ENCODE measurements at places on chromosomes 5 and 9.

DNA sequence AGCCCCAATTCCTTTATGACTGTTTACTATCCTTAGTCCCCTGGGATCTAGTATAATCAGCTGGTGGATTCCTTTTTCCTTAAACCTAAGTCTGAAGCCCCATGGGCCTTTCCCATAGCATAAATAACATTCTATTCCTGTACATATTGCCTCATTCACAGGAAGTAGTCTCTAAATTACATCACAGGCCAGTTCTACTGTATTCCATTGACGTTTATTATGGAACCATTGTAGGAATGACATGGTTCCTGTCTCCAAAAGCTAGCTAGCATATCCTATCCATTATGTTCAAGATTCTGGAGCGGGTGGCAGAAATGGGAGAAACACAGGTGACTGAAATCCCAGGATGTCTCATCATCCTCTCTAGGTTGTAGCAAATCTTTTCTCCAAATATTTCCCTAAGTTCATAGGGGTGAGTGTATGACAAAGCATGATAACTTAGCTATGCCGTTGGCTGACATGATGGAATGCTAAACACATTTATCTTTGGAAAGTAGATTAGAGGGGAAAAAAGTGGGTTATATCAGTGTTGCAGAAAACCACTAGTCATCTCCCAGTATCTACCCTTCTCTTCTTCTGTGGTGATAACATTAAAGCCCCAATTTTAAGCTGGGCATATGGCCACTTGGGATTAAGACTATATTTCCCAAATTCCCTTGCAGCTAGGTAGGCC, 140.1 kb downstream of the FGF1 start:
- no peak for DNase-seq

GRCh38 chr9:32486839-32487562, 39.0 kb downstream of the RIGI start:
- no peak for DNase-seq

- DNase-seq = no peak
Measured at GRCh38 chr9:98667005-98667640, 41.6 kb downstream of the GABBR2 start.

- DNase-seq = no peak
Measured at GRCh38 chr5:168171901-168172759, 119.3 kb upstream of the WWC1 start.

DNA sequence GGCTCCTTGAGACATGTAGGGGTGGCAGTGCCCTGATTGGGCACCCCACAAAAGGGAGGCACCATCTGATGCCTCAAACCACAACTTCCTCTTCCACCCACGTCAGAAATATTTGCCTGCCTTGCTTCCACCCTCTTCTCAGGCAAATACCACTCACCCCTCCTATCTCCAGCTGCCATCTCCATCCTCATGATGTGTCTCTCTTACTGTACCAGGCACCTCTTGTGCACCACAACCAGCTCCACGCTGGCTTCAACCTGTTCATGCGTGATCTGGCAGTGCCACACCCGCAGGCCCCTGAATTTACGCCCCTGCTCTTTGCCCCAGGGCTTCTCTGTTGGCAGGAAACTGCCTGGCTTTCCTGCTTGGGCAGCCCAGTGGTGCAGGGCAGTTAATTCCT, 87.8 kb upstream of the HSPA9 start:
- no peak for DNase-seq

GRCh38 chr5:73093943-73094342, 26.4 kb upstream of the TMEM171 start:
- no peak for DNase-seq

GRCh38 chr5:154198611-154199230, 8.2 kb downstream of the GALNT10 start:
- DNase-seq = no peak

GRCh38 chr9:121772600-121773285, 121.3 kb downstream of the DAB2IP start:
- no peak for DNase-seq

- no peak for DNase-seq
Measured at GRCh38 chr5:174755106-174755505, 30.7 kb downstream of the MSX2 start.

- no peak for DNase-seq
Measured at GRCh38 chr9:89555451-89556375, 49.1 kb upstream of the GADD45G start.

- no peak for DNase-seq
Measured at GRCh38 chr5:138560971-138561370, 14.2 kb downstream of the HSPA9 start.

GRCh38 chr9:37996819-37997217, 72.2 kb downstream of the SHB start:
- DNase-seq = no peak

DNA sequence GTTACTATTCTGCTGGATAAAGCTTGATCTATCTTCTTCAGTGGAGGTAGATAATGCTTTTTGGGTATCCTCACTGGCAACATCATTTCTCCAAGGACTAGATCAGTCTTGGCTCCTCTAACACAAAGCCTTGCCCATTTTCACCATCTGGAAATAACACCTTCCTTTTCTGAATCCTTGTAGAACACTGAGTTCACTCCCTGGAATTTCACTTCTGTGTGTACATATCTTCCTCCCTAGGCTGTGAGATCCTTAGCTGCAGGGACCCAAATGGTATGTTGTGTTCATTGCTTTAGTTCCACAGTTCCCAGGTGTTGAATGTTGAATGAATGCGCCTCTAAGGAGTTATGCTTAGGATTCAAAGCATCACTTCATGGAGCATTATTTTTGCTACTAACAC, 16.7 kb upstream of the SLC36A1 start:
- no peak for DNase-seq

DNA sequence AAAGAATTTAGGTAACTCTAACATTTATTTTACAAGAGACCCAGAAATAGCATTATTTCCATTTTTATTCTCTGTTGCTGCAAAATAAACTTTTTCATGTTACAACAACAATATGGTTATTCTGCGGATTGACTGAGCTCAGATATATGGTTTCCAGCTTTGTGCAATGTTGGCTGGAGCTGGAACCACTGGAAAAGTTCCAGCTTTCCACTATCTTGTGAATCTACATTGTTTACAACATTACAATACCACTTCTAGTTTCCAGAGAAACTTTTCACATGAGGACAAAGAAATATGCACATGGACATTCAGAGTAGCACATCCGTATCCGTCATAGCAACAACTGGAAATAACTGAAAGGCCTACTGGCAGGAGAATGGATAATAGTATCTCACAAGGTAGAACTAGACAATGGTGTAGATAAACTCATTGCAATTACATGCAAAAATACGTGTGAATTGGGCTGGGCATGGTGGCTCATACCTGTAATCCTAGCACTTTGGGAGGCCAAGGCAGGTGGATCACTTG, 436.1 kb upstream of the ADAMTS16 start:
- DNase-seq = no peak

- DNase-seq = no peak
Measured at GRCh38 chr5:122022966-122023365, 55.1 kb downstream of the LOX start.

DNA sequence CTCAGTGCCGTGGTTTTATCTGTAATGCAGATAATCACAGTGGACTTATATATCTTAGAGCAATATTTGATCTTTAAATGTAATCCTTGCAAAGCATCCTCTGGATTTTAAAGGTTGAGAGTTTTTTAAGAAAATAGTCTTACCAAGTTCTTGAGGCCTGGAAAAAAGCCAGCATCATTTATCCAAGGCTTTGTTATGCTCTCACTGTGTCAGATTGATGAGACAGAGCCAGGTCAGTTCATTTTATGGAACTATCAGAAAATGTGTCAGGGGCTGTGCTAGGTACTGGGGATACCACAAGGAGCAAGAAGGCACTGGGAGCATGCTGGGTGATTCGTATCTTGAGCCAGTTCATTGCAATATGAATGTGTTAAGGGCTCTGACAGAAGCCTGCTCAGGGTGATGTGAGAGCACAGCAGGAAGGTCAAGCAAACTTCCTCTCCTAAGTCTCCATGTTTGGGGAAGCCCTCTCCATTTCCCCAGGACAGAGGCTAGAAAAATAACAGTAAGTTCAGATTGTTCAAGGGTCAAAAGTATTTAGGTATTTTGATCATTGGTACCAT, 19.7 kb downstream of the C7 start:
- no peak for DNase-seq

GRCh38 chr9:112620388-112620787, 97.5 kb downstream of the INIP start:
- no peak for DNase-seq

GRCh38 chr9:32004431-32005076, 379.9 kb upstream of the ACO1 start:
- DNase-seq = no peak

DNA sequence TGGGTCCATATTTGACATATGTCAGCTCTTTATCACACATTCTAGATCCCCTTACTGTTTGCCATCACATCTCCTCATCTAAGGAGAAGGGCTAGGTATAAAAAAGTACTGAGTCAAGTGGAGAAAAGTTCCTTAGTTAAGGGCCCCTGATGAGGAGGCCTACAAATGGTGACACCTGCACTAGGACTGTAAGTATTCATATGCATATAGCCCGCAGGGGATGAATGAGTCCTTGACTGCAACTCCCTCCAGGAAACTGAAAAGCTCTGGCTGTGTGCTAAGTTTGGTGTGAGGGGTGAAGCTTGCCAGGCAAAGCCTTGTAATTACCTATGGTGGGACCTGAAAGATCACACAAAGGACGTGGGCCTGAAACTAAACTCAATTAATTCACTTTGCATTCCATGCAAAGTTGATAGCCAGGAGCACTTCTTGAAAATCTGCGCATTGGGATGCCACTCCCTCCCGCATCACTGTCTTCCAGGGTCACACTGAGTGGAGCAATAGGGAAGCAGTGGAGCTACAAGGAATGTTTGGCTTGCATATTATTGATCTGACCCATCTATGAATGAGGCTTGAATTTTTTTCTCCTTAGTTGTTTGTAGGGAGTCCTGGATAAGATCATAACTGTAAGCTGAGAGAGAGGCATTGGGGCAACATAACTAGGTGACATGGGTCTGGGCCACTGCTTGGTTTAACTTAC, 11.9 kb upstream of the EQTN start:
- no peak for DNase-seq

- no peak for DNase-seq
Measured at GRCh38 chr9:101477736-101478135, 42.2 kb upstream of the ALDOB start.

GRCh38 chr9:36018891-36019720, 17.6 kb upstream of the RECK start:
- DNase-seq = no peak
